ENCODE measurements at places on chromosomes 12 and 14.

DNA sequence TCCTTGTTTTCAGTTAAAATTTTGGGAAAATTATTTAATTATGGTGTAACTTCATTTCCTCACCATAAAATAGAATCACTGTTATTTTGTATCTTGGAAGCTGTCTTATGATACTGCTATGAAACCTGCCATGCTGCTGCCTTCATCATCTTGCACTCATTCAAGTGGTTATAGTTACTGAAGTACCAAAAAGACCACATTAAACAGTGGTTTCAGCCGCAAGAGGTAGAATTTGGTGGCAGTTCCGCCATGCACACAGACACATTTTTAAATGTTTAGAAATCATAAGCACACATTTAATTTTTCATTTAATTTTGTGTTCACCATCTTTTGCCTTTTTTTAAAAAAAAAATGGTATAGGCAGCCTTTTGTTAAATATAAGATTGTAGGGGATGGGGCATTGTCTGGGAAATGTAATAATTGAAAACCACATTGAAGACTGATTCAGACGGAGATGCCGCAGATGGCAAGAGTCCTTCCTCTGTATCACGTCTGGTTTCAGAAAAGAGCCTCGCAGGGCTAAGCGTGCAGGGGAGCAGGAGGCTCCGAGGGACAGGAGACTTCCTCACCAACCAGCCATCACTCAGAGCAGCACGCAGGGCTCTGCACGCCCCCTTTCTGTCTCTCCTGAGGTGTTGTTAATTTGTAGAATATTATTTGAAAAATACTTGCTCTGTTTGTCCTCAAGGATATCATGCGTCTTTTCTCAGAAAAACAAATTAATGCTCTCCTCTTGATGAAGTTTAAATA is 115.2 kb upstream of the PELI2 start:
- no peak for DNase-seq

DNA sequence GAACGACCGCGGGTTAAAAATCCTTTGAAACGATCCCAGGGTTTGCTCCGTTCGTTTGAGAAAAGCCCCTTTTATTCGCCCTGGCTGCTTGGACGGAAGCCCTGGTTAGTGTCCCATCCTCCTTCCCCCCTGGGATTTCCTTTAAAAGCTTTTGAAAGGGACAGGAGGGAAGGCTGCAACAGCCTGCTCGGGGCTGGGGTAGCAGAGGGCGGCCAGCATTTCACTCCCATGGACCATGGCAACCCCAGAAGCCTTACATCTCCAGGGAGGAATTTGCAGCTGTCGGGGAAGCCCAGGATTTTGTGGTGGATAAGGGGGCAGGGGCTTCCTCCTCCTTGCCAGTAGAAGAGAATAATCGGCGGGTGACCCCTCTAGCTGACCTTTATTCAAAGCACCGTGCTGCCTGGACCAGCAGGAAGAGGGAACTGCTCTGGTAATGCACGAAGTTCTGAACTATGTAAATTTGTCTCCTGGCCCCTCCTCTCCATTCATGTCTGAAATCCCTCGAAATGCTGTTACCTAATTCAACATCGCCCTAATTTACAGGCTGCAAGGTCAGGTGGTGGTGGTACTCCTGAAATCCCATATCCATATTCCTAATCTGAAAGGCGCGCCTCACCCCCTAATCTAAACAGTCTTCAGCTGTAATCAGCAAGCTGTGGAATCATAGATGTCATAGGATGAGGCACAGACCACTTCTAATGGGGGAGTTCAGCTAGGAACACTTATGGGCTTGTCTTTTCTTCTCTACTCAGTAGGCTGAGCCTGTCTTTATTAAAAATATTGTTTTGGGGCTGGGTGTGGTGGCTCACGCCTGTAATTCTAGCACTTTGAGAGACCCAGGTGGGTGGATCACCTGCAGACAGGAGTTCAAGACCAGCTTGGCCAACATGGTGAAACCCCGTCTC is 1.0 kb upstream of the CLIP1 start:
- DNase-seq, result peak; percentile 15

DNA sequence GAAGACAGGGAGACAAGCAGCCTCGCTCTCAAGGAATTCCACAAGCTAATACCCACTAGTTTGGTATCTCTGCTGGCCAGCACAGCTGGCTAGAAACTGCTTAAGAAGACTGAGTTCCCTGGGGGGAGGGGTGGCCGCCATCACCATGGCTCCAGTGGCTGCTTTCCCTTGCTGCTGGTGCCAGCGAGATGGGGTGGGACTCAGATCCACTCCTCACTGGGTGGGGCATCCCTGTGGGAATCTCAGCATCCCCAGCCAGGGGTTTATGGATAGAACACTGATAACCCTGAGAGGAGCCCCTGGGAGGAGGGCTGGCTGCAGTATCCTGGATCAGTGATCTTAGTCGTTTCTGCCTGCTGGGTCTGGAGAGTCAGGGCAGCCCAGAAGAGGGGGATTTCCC is 170.6 kb upstream of the MDGA2 start:
- no peak for DNase-seq

DNA sequence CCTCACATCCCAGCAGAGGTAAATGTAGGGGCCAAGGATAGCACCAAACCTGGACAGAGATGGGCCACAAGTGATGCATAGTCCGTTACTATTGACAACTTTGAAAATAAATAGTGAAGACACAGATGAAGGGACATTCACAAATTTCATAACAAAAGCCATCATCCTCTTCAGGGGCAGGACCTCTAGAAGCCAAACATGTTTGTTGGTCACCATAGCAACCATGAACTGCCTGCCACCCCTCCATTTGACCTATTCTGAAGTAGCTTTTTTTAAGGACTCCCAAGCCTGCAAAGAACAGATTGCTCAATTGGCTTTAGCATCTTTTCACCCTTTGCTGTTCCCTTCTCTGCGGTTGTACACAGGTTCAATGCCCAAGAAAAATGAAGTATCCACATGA is 35.7 kb upstream of the MDM1 start:
- no peak for DNase-seq

- no peak for DNase-seq
These were observed 53.4 kb downstream of the SPTB start for GRCh38 chr14:64826333-64826732.

DNA sequence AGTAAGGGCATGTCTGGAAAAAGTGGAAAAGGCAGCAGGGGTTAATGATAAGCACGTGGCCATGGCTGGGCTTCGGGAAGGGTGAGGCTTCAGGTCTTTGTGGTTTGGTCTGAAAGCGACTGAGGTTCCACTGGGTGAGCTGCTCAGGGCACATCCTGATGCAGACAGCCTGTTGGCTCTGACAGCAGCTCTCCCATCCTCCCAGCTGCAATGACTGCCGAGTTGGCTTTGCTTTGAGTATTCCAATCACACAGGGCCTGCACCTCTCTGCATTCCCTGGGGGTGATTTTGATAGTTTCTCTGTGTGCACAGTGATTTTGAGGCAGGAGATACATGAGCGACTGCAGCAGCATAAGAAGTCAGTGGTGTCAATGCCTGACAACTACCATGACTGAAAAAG is 390.7 kb downstream of the APAF1 start:
- no peak for DNase-seq

- no peak for DNase-seq
These were observed 60.5 kb downstream of the DDX51 start for GRCh38 chr12:132083614-132083940.

- no peak for DNase-seq
These were observed 217.1 kb downstream of the CHST11 start for GRCh38 chr12:104673696-104674482.

DNA sequence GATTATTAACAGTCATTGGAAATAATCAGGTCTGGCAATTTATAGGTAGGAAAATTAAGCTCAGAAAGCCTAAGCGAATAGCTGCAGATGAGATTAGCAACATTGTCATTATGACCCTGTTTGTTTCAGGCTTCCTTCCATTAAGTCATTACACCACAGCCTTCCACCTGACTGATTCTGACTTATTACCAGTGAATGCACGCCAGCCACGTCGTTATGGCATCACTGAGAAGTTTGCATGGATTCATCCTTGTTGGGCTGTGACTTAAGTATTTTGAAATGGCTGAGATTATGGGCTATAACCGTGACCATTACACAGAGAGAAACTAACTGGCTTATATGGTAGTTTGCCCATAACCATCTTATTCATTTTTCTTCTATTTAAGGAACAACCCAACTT is 18.6 kb downstream of the RASSF8 start:
- no peak for DNase-seq

DNA sequence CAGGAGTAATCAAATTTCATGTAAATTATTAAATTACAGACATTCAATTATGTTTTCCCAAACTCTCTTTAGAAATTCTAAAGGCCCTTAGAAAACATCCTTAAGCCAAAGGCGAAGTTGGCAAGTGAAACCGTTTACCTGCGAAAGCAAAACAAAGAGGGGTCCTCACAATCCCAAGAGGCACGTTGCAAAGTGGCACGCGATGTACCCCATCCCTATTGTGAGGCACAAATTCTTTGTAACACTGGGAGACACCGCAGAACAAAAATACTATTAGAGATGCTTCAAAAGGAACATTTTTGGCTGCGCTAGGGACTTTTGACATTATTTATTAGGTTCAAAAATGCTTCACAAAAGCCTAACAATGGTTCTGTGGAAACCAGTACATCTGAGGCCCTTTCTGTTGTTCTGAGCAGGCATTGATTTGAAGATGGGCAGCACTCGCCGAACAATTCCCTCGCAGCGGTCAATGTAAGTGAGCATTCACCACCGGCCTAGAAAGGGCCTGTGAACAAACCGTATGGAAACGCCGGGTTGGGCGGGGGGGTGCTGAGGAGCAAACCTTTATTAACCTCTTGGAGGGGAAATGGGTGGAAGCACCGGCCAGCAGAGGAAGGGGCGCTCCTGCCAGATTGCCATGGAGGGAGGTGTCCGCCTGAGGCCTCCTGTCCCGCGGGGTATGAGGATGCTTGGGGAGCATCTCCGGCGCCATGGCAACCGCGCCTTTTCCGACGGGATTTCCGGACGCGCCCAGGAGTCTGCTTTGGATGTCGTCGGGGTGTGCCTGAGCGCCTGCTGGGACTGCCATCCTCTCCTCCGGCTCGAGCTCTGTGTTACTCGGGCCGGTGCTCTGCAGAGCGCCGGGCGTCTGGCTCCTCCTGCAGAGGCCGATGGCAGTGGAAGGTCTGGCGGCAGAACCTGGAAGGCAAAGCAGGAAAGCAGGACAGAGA is 193.9 kb downstream of the C12orf42 start:
- DNase-seq, result peak; percentile 63

- DNase-seq, result no peak
These were observed 43.9 kb upstream of the ABCC9 start for GRCh38 chr12:21985155-21985554.

DNA sequence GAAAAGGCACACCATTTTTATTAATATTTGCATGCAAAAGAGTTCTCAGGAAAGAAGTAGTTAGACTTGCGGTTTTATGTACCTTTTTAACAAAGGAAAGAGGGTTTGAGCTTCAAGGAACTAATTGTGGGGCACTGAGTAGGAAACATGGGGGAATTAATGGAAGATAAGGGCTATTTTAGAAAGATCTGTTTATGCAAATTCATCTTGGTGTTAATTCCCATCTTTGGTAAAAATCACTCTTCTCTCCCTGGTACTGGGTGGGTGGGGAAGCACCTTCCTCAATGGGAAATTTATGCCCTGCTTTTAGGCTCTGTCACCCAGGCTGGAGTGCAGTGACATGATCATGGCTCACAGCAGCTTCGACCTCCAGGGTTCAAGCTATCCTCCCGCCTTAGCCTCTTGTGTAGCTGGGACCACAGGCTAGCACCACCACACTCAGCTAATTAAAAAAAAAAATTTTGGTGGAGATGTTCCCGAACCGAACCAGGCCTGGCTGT is 30.1 kb upstream of the RESF1 start:
- no peak for DNase-seq

DNA sequence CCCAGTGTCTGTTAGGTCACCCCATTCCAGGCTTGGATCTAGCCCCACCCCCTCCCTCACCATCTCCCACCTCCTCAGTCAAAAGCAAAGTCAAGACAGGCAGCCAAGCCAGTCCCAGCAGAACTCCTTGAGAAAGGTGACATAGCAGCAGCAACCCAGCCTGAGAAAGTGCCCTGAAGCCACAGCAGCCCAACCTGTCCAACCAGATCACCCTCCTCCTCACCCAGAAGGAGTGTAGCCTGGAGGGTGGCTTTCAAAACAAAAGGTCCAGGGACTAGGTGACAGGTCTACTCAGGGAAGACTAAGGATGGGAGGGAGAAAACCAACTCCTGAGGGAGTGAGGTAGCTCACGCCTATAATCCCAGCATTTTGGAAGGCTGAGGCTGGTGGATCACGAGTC is 5.2 kb downstream of the RAB15 start:
- no peak for DNase-seq

GRCh38 chr12:110585231-110585799 is 2.2 kb upstream of the PPTC7 start:
- DNase-seq, result no peak

GRCh38 chr12:24034160-24034559 is 84.7 kb upstream of the SOX5 start:
- DNase-seq, result no peak
